ENCODE measurements at places on chromosomes 2 and 18. TPM values are rescaled to one million over a fixed set of nuclear protein-coding genes. Genes with fewer than 3 reads are reported as not detected.

BBS5 gene
- total RNA-seq, result 1.8 TPM

- DNase-seq, result no peak
These were observed 782.6 kb upstream of the ID2 start for GRCh38 chr2:7899241-7899640.

- no peak for DNase-seq
These were observed 16.7 kb upstream of the NEDD4L start for GRCh38 chr18:58027341-58027740.

DNA sequence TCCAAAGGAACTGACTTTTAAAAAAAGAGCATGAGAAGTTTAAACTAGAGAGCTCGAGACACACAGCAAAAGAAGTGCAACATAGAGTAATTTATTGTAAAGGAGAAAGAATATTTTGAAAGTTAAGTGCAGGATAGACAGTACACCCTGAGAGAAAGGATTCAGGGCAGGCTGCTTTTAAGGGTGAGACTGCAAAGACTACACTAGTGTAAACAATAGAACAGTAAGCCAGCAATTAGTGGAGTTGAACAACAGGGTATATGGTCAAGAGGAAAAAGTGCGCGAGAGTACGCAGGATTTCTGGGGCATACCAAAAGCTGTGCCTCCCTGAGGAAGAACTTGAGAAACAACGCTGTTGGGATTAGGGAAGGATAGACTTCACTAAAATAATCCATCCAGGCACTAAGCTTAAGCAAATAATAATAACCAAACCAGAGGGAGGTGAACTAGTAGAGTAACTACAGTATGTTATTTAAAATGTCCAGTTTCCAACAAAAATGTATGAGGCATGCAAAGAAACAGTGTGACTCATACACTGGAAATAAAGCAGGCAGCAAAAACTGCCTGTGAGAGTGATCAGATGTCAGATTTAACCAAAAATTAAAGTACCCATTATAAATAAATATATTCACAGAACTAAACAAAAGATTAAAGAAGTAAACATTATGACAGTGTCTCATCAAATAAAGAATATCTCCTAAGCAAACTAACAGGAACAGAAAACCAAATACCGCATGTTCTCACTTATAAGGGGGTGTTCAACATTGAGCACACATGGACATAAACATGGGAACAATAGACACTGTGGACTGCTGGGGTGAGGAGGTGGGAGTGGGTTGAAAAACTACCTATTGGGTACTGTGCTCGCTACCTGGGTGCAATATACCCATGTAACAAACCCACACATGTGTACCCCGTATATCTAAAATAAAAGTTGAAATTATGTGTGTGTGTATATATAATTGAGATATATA is 40.5 kb upstream of the EMILIN2 start:
- DNase-seq, result no peak

DNA sequence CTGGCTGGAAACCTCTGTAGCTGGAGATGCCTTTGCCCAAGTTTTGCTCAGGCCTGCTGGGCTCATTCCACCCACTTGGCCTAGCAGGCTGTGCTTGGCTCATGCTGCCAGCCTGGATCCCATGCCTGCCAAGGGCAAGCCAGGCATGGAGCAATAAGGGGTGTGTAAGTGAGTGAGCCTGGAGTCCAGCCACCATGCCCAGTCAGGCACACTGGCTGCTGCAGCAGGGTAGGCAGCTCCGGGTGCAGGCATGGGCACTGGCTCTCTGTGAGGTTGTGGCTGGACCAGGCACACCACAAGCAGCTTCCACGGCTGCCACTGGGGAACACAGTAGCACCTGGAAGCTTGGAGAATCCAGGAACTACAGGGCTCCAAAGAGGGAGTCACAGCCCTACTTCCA is 147.7 kb upstream of the HS6ST1 start:
- DNase-seq, result no peak

- no peak for DNase-seq
These were observed 17.0 kb downstream of the TOGARAM2 start for GRCh38 chr2:28997847-28998735.

ANKRD30B gene
- total RNA-seq, result not detected

GRCh38 chr18:52437161-52437560 is 97.2 kb downstream of the DCC start:
- DNase-seq, result no peak

GRCh38 chr2:237604960-237605359 is 14.4 kb upstream of the RAB17 start:
- no peak for DNase-seq

DNA sequence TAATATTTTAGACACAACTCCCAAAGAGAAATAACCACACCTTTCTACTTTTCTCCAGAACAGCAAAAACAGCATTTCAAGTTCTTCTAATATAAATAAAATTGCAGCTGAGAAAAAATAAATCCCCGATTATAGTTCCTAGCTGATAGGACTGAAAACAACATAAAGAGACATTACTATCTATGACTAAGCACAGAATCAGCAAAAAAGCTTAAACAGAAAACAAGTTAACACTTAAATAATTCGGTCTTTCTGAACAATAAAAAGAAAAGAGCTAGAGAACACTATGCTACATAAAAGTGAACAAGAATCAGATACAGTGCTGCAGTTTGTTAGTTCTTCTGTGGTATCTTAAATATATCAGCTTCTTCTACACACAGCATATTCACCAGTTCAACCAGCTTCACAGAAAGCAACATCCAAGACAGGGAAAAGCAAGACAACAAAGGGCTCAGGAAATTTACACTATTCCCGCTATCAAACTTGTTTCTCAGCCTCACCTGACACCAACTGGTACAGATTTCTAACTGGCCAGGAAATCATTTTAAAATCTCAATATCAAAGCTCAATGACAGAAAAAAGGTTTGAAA is 28.6 kb downstream of the FEZ2 start:
- DNase-seq, result no peak

NYAP2 gene
- total RNA-seq, result not detected

- no peak for DNase-seq
These were observed 71.8 kb upstream of the YWHAQ start for GRCh38 chr2:9702604-9703084.

DNA sequence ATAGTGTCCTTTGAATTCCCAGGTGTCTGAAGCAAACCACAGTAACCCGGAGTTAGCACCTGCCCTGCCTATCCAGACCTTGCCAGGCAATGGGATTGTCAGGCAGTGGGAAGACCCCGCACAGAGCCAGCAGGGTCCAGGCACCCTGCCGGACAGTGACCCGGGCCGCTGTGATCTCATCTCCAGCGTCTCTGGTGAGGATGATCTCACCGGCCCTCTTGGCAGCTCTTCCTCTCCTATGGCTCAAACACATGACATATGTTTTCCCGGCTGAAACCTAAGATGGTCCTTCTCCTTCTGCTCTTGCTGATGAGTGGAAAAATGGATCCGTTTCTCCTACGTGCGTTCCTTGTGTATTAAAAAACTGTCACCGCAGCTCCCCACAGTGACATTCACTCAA is 75.1 kb downstream of the ACOXL start:
- DNase-seq, result no peak

GRCh38 chr18:44937960-44938719 is 257.5 kb downstream of the SETBP1 start:
- no peak for DNase-seq

C2orf78 gene
- total RNA-seq, result 0.51 TPM

- DNase-seq, result no peak
These were observed 3.4 kb downstream of the SDC1 start for GRCh38 chr2:20221555-20221973.

DNA sequence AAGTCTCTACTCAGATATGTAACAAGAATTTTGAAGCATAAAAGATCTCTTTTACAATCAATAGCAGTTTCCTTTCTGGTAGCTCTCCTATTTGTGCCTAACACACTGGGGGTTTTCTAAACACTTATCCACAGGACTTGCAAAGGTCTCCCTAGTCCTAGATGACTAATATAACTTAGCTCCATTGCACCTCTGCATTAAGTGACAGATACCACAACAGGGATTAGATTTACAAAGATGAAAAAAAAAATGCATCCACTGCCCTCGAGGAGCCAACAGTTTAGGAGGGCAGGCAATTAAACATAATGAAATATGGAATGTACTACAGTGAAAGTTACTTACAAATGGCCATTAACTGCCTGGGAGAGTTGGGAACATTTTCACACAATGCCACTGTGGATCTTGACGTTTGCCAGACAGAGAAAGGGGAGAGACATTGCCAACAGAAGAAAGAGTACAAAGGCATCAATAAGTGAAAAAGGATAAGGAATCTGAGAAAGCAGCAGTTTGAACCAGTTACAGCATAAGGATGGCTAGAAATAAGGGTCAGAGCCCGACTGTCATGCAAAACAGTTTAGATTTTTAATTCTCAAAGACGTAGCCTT is 14.3 kb downstream of the PPP3R1 start:
- DNase-seq, result no peak

DNA sequence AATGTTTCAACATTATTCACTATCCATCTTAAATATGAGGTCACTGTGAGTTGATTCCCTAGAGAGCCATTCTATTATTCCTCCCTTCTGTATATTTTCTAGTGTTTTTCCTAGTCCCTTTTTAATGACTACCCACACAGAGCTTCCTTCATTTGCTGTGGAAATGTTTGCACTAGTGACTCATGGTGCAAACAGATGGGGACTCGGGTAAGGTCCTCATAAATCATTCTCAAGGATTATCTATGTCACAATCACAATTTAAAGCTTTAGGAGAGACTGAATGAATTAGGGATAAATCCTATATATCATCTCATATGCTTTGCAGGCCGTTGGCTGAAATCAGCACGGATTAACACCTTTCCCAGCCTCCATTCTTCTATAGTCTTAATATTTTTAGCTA is 159.6 kb downstream of the DCC start:
- no peak for DNase-seq

DNA sequence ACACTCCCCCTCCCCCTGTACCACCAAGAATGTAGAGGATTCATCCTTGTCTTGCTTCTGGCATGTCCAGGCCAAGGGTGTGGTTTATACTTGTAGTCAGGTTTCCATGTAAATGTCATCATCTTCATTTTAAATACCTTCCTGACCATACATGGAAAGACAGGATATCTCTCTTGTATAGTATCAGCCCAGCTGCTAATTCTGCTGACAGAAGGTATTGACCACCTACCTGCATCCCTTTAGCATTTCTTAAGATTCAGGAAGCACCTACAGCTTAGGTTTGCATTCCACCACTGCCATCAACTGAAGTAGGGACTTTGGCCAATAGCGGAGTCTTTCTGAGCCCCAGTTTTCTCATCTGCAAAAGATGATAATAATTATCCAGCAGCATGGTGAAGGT is 22.9 kb upstream of the FSHR start:
- DNase-seq, result no peak

EMILIN2 gene
- total RNA-seq, result 18.4 TPM

DNA sequence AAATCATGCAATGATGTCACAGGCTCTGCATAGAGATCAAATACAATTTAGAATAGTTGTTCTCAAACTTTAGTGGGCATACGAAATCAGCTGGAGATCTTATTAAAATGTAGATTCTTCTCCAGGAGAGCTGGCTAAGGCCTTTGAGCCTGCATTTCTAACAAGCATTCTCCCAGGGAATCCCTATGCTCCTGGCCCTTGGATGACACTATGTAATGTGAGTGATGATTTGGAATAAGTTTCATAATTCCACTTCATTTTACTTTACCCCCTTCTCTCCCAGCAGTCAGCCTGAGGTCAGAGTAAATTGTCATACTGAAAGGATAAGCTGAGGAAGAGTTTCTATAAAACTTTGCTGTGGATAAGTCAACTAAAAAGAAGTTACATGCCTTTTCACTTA is 189.1 kb downstream of the UBE2E3 start:
- DNase-seq, result no peak

- no peak for DNase-seq
These were observed 211.6 kb downstream of the TRIB2 start for GRCh38 chr2:12928197-12928774.

GRCh38 chr2:187360286-187360685 is 87.8 kb downstream of the CALCRL start:
- no peak for DNase-seq

- no peak for DNase-seq
These were observed 471.2 kb upstream of the HS6ST1 start for GRCh38 chr2:128789776-128790455.

- DNase-seq, result no peak
These were observed 380.0 kb downstream of the MEIS1 start for GRCh38 chr2:66814916-66815315.

ITSN2 gene
- 65.1 TPM for total RNA-seq

LRP1B gene
- total RNA-seq, result not detected

GRCh38 chr2:36394804-36395203 is 39.2 kb downstream of the CRIM1 start:
- no peak for DNase-seq

- DNase-seq, result no peak
These were observed 13.7 kb upstream of the RMDN2 start for GRCh38 chr2:37911296-37911873.

DNA sequence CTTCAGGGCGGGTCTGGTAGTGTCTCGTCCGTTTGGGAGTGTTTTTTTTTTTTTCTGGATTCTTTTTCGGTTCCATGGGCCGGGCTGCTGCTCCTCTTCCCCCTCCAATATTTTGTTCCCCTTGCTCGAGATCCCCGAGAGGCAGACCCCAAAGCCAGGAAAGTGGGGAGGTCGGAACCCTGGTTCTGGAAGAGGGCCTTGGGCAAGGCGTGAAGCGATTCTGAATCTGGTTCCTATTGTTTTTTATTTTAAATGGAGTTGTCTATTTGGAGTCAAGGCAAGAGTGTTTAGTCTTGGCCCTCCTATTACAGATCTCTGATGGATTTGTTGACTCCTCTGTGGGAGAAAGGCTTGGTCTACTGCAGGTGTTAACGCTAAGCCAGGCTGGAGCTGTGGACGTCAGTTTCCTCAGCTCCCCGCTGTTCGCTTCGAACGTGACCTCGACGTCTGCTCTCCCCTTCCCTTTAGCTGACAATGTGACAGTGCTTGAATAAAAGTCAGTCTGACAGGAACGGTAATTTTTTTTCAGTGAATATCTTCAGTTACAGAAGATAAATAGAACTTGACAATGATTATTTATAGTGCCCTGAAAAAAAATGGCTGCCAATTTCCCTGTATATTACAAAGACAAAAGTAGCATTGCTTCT is 683 bp upstream of the DNAJC27 start:
- peak; percentile 25 for DNase-seq

DNA sequence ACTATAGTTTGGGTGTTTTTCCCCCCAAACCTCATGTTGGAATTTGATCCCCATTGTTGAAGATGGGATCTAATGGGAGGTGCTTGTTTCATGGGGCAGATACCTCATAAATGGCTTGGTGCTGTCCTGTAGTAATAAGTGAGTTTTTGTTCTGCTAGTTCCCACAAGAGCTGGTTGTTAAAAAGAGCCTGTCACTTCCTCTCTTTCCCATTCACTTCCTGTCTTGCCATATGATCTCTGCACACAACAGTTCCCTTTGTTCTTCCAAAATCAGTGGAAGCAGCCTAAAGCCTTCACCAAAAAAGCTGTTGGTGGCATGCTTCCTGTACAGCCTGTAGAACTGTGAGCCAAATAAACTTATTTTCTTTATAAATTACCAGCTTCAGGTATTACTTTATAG is 768.2 kb upstream of the VRK2 start:
- no peak for DNase-seq

CDH19 gene
- not detected for total RNA-seq

DNA sequence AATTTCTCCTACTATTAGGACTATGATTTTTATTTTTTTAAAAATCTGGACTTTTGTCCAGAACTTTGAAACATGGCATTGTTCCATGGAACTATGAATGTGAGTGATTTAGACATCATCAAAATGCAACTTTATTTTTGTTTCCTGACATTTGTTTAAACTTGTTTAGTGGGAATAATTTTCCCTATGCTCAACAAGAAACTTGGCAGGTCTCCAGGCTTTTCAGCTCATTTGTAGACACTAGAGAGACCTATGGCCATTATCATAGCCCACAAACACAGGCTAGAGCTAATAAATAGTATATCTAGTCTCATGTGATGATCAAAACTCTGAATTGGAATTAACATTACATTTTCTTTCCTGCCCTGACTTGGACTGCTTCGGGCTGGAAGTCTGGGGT is 145.1 kb upstream of the CELF4 start:
- DNase-seq, result no peak

UGT1A3 gene
- not detected for total RNA-seq
